Effector memory CD4-positive, alpha-beta T cell (primary cell): ENCODE measurements at places on chromosomes 3 and 15.

DNA sequence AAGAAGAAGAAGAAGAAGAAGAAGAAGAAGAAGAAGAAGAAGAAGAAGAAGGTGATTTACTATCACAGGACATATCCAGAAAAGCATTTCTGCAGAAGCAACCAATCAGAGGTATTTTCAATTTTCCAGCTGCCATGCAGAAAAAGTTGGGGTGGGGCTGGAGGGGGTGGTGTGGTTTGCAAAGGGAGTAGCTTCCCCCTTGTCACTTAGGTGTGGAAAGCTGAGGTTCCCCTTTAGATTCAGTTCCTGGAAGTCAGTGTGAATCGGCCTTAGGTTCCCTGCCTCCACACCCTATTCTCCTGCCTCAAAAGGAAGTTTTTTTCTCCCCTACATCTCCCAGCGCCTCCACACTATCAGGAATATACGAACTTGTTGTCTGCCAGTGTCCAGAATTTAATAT, 276.7 kb upstream of the ARRDC4 start:
- no peak overlapping the region for H3K4me3 ChIP-seq
- no peaks in the 10 kb centered on the region for H3K27me3 ChIP-seq
- H3K4me1 ChIP-seq, result no peaks in the 10 kb centered on the region
- no peak overlapping the region for H3K27ac ChIP-seq
- no peak for DNase-seq

GRCh38 chr3:143526011-143526545, 322.2 kb downstream of the SLC9A9 start:
- no peak overlapping the region for H3K27ac ChIP-seq
- no peaks in the 10 kb centered on the region for H3K36me3 ChIP-seq
- DNase-seq, result no peak
- H3K4me3 ChIP-seq, result no peak overlapping the region

DNA sequence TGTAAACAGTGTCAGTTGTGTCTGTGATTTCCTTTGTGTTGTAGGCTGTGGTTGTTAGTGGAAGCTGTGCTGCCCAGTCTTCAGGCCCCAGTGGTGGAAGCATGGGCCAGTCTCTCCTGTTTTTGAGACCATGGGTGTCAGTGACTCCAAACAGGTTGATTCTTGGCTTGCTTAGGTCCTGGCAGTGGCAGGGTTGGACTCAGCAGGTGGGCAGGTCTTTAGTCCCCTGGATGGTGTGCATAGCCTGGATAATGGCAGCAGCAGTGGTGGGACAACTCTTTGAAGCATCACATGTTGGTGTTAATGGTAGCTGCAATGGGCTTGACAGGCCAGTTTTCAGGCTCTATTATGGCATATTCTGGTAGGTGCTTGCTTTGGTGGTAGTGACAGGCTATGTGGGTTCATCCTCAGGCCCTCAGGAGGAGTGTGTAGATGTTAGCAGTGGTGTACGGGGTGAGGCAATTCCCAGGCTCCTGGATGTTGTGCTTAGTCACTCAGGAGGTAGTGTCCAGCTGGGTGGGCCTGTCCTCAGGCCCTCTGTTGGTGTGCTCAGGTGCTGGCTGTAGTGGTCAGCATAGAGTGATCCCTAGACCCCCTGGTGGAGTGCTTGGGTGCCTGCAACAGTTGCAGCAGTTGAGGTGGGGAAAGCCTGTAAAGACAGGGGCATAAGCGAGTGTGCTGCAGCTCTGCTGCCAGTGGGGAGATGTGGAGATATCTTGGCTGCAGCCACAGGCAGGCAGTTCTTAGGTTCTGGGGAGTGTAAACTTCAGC, 596.7 kb downstream of the PDCD6IP start:
- no peak overlapping the region for H3K27ac ChIP-seq
- no peak for DNase-seq
- H3K4me1 ChIP-seq, result no peaks in the 10 kb centered on the region

DNA sequence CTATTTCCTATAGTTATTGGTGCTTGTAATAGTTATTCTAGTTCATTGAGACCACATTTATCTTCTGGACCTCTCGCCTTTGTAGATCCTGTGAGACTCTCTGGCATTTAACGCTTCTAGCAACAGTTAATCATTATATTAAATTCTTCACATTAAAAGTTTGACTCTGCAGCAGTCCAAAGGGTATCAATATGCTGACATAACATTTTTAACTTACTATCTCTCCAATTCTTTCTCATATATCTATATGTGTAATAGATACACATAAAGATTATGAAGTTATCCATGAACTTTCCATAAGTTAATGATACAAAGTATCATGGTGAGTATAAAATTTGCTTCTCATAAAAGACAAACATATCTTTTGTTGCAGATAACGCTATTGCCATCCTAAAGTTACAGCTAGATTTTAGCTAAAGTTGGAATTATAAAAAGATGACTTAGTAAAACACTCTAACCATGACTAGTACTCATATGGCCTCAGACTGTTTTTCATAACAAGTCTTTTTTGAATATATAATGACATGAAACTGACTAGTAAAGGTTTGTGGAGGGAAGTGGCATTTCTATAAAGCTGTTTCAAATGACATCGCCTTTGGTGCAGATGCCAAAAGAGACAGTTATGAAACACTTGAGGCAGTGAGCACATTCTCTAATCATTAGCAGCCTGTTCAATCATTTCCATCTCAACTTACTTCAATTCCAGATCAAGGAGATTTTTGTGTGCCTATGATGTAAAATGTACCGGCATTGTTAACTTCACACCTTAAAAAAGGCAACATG, 379.3 kb upstream of the CBLB start:
- H3K27me3 ChIP-seq, result no peaks in the 10 kb centered on the region
- no peaks in the 10 kb centered on the region for H3K36me3 ChIP-seq
- no peaks in the 10 kb centered on the region for H3K4me1 ChIP-seq
